CD4-positive, alpha-beta T cell treated with Interleukin-2 at 100 ng/mL for 4 hours (primary cell): ENCODE measurements at places on chromosomes 12 and 14.

- no peak for DNase-seq
These were observed 4.6 kb upstream of the ESR2 start for GRCh38 chr14:64298773-64299172.

DNA sequence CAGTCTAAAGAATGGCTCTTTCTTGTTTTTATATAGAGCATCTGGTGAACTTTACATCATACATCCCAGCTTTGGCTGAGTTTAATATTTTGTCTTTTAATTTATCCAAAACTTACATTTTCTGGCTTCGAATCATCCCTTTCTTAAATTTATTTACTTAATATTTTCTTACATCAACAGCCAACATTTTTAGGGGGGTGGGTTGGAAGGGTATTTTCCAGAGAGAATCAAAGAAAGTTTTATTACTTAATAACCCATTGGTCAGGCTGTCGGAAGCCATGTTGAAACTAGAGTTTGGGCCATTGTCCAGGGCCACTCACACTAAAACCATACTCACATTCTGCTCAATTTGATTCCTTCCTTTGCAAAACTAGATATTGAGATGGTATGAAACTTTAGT lies 220.2 kb downstream of the AEBP2 start:
- no peak for DNase-seq

- no peak for DNase-seq
These were observed 192.3 kb downstream of the MON2 start for GRCh38 chr12:62658910-62659309.

GRCh38 chr12:79001404-79001803 lies 136.8 kb downstream of the SYT1 start:
- no peak for DNase-seq

- no peak for DNase-seq
These were observed 218.8 kb upstream of the RGS6 start for GRCh38 chr14:71713451-71713850.

GRCh38 chr12:14572401-14572800 lies 4.7 kb upstream of the PLBD1 start:
- DNase-seq, result no peak

GRCh38 chr14:92512807-92513203 lies 776 bp upstream of the RIN3 start:
- DNase-seq, result no peak

GRCh38 chr12:71440763-71441748 lies 1.5 kb downstream of the LGR5 start:
- DNase-seq, result no peak

DNA sequence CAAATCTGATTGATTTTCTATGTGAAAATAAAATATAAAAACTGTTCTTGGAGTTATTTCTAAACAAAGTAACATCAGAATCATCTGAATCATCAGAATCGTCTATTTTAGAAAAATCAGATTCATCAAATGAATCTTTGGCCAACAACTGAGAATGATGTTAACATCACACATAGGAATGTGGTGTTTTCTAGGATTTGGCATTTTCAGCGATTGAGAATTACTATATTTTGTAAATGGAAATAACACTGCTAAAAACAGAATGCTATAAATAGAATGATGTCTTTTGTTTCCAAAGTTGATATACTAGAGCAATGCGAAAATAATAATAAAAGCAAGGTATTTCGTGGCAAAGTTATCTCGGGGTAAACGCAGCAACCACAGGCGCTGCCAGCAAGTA lies 73.9 kb upstream of the EVL start:
- no peak for DNase-seq

GRCh38 chr14:33452995-33453394 lies 497.9 kb downstream of the EGLN3 start:
- no peak for DNase-seq

DNA sequence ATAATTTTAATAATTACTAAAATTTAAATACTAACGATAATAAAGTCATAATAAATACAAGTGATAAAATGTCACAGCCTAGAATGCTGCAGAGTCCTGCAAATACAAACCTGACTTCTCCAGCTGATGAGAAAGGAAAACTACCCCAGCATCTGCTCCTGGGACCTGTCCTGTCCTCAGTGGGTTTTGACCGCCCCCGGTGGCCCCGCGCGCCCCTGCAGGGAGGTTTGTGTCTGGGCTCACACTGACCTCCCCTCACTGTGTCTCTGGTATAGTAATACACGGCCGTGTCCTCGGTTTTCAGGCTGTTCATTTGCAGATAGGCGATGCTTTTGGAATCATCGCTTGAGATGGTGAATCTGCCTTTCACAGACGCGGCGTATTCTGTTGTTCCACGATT lies 1139.4 kb downstream of the TMEM121 start:
- DNase-seq, result no peak
